Astrocyte (in vitro differentiated cells and primary cell): ENCODE measurements at places on chromosomes 4 and X. TPM values are rescaled to one million over a fixed set of nuclear protein-coding genes. Genes with fewer than 3 reads are reported as not detected.

GRCh38 chr4:3721186-3721585 lies 45.0 kb upstream of the ADRA2C start:
- H3K27me3 ChIP-seq: peaks cover 14% of the 10 kb centered on the region
- DNase-seq: no peak
- no peaks in the 10 kb centered on the region for H3K36me3 ChIP-seq
- no peaks in the 10 kb centered on the region for H3K4me1 ChIP-seq
- H3K27ac ChIP-seq: no peak overlapping the region
- no peak overlapping the region for H3K4me3 ChIP-seq

DNA sequence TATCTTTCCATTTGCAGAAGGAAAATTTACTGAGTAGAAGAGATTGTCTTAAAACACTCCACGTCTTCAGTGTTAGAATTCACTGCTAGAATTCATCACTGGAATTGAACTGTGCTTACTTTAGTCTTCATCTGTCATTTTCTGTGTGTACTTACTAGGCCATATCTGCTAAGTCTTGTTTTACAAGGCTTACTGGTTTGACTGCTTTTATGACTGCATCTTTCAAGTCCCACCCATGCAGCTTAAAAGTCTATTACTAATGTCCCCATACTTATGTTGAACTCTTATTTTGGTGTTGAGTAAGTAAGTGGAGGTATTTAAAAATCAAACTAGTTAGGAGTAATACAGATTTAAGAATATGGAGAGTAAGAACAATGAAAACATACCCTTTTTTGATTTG lies 14.6 kb downstream of the CLCN3 start:
- H3K36me3 ChIP-seq: no peaks in the 10 kb centered on the region
- DNase-seq: no peak
- H3K27me3 ChIP-seq: no peaks in the 10 kb centered on the region
- H3K4me1 ChIP-seq: no peaks in the 10 kb centered on the region
- H3K27ac ChIP-seq: no peak overlapping the region

- H3K27ac ChIP-seq: no peak overlapping the region
- no peak overlapping the region for H3K4me3 ChIP-seq
- no peak for DNase-seq
- no peaks in the 10 kb centered on the region for H3K27me3 ChIP-seq
- H3K36me3 ChIP-seq: peaks cover 19% of the 10 kb centered on the region
These were observed 8.2 kb downstream of the GABRE start for GRCh38 chrX:151966236-151966635.

DNA sequence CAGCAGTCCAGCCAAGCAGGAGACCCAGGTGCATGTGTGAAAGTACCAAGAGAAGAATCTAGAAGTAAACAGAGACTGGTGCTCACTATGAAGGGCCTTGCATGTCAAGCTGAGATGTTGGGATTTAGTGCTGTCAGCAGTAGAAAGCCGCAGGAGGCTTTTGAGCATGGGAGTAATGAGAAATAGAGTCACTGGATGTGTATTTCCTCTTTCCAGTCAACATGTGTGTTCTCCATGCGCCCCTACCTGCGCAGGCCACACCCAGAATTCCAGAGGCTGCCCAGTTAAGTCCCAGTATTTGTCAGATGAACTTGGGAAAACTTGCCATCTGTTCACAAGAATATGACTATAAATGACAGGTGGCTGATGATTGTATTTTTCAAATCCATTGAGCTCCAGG lies 4.5 kb upstream of the MAMLD1 start:
- H3K36me3 ChIP-seq: no peaks in the 10 kb centered on the region
- no peak overlapping the region for H3K4me3 ChIP-seq
- no peaks in the 10 kb centered on the region for H3K27me3 ChIP-seq

DNA sequence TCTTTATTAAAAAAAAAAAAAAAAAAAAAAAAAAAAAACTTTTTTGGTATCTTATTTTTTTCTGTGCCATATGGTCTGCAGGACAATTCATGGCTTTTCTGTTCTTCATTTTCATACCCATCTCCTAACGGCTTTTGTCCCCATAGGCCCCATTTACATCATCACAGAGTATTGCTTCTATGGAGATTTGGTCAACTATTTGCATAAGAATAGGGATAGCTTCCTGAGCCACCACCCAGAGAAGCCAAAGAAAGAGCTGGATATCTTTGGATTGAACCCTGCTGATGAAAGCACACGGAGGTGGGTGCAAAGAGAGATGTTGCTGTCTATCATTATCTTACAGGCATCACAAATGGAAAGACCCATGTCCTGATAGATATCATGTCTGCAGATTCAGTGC lies 49.1 kb downstream of the PDGFRA start:
- H3K27ac ChIP-seq: peak overlapping the region; percentile 51
- H3K36me3 ChIP-seq: peaks cover 14% of the 10 kb centered on the region
- H3K27me3 ChIP-seq: no peaks in the 10 kb centered on the region
- DNase-seq: no peak
- peaks cover 35% of the 10 kb centered on the region for H3K4me1 ChIP-seq

- H3K36me3 ChIP-seq: no peaks in the 10 kb centered on the region
- H3K4me1 ChIP-seq: no peaks in the 10 kb centered on the region
- no peak overlapping the region for H3K27ac ChIP-seq
- DNase-seq: no peak
- H3K4me3 ChIP-seq: no peak overlapping the region
These were observed 748 bp downstream of the CFP start for GRCh38 chrX:47628982-47629381.

- H3K4me3 ChIP-seq: no peak overlapping the region
- H3K4me1 ChIP-seq: no peaks in the 10 kb centered on the region
- DNase-seq: no peak
- H3K27me3 ChIP-seq: no peaks in the 10 kb centered on the region
- no peak overlapping the region for H3K27ac ChIP-seq
These were observed 79.9 kb downstream of the MAOA start for GRCh38 chrX:43735957-43736356.

DNA sequence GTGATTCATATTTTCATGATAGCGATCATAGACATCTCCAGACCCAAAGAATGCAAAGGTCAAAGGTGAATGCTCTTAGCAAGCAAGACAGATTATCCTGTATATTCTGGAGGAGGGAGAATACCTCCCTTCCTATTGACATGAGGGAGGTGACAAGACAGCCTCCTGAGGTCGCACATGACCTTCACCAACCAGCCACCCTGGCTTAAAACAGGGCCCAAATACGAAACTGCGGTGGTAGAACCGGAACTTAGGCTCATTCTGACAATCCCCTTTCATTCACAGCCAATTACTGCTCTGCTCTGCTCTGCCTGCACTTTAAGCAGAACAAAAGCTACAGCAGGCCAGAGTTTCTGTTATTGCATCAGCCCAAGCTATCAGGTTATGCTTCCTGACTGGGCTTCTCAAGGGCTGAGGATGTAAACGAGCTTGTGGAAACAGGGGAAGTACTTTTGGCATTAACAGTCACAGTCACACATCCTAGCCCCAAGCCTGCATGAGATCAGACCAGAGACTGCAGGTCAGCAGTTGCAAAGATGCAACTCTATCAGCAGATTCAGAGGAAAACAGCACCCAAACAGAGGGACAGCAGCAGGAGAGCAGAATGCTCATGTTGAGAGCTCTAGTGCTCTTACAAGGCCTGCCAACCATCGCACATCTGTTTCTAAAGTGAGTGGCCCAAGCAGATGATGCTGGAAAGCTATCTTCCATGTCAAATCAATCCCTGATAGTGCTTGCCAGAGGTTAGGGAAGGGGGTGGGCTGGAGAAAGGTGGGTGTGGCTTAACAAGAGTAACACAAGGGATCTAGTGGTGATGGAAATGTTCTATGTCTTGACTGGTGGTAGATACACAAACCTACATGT lies 51.3 kb upstream of the MAP3K15 start:
- peaks cover 9% of the 10 kb centered on the region for H3K4me1 ChIP-seq
- H3K27ac ChIP-seq: no peak overlapping the region
- H3K27me3 ChIP-seq: no peaks in the 10 kb centered on the region
- H3K4me3 ChIP-seq: no peak overlapping the region
- peak; percentile 16 for DNase-seq
- H3K36me3 ChIP-seq: no peaks in the 10 kb centered on the region

GRCh38 chrX:1601768-1602085 lies 10.3 kb downstream of the AKAP17A start:
- H3K4me3 ChIP-seq: no peak overlapping the region
- no peak for DNase-seq
- peaks cover 15% of the 10 kb centered on the region for H3K36me3 ChIP-seq
- H3K4me1 ChIP-seq: no peaks in the 10 kb centered on the region

The TTC29 gene
- total RNA-seq: not detected in 2 replicates

The RTL5 gene
- 13.2 and 16.1 TPM in 2 replicates for total RNA-seq

The LRPAP1 gene
- 191 and 203 TPM in 2 replicates for total RNA-seq
